ENCODE measurements at places on chromosomes 6 and 20.

DNA sequence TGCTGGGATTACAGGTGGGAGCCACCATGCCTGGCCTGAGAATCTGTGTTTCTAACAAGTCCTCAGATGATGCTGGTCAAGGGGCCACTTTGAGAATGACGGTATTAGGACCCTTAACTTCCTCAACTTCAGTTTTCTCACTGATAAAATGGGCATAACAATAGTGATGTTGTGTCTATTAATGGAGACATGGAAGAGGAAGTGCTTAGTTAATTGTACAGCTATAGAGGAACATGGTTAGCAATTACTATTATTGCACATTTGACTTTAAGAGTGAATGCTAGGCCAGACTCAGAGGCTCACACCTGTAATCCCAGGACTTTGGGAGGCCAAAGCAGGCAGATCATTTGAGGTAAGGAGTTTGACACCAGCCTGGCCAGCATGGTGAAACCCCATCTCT is 12.7 kb downstream of the DPPA5 start:
- no peak for DNase-seq

GRCh38 chr6:31752739-31753319 is 9.6 kb upstream of the SAPCD1 start:
- no peak for DNase-seq

- peak; percentile 88 for DNase-seq
These were observed 427 bp downstream of the GINM1 start for GRCh38 chr6:149566410-149567193.

- DNase-seq: peak; percentile 88
These were observed 568 bp downstream of the CCDC170 start for GRCh38 chr6:151494235-151494935.

DNA sequence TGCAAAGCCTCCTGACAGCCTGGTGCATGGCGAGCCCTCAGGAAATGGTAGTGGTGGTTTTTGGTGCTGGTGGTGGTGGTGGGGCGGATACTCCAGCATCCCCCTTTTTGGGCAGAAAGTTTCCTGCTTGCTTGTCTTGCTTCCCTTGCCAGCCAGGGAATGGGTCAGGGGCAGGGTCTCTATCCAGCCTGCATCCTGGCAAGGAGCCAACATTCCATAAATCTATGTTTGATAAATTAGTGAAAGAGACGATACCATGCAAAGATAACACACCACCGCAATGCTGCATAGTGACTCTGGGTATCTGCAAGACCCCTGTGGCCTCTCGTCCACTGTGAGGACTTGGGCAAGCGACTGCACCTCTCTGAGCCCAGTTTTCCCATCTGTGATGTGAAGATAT is 246.2 kb downstream of the LRFN2 start:
- DNase-seq: no peak

DNA sequence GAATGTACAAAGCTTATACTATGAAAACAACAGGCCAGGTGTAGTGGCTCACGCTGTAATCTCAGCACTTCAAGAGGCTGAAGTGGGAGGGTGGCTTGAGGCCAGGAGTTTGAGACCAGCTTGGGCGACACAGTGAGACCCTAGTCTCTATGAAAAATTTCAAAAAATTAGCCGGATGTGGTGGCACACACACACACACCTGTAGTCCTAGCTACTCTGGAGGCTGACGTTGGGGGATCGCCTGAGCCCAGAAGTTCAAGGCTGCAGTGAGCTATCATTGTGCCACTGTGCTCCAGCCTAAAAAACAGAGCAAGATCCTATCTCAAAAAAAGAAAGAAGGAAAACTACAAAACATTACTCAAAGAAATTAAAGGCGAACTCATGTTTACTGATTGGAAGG is 7.3 kb upstream of the ASF1A start:
- no peak for DNase-seq

DNA sequence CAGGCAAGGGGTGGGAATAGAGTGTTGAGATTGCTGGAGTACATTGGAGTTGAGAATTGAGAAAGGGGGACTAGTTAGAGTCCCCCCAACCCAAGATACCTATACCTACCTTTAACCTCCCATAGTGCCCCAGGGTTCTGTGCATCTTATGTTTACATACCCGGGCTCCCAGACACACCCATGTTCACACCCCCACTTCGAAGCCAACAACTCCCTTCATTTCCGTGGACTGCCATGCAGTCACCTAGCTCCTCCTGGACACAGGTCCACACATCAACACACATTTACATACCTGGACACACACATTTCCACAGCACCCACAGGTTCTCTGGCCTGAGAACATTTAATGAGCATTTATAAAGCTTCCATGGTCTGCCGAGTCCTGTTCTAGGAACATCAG is 5.1 kb downstream of the TMEM63B start:
- no peak for DNase-seq
